CD4-positive, alpha-beta T cell treated with Interleukin-12 subunit alpha and Interleukin-12 subunit beta, for 1 hour (primary cell): ENCODE measurements at places on chromosomes 3 and 15.
A peak's percentile ranks its signal among the peaks of the same experiment; 100 is the strongest.

DNA sequence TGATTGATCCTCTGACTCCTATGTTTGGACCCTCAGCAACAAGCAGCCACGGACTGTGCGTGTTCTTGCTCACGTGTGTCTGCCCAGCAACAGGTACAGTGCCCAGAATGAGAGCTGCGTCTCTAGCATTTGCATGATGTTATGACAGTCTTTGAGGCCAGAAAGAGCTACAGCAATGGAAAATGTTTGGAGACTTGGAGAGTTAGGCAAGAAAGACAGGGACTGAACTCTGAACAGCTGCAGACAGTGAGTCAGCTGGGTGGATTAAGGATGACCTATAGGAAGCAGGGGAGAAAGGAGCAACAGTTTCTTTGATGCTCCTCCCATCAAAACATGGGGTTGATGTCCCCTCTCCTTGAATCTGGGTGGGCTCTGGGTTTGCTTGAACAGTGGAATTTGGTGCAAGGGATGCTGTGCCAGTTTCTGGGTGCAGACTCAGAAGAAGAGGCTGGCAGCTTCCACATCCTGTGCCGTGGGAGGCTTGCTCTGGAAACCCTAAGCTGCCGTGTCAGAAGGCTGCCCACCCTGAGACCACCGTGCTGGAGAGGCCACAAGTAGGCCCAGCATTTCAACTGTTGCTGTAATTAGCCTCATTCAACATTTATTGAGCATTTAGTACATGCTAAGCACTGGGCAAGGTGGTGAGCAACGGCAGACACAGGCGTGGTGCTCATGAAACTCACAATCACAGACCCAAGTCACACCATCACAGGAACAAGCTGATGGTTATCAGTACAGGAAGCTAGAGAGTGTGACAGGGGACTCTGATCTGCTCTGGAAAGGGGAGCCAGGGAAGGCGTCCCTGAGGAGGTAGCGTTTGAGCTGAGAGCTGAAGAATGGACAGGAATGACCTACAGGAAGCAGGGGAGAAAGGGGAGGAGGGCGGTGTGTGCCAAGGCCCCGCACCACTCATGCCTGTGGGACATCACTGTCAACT lies 21.7 kb downstream of the CCR9 start:
- peak; percentile 41 for DNase-seq

DNA sequence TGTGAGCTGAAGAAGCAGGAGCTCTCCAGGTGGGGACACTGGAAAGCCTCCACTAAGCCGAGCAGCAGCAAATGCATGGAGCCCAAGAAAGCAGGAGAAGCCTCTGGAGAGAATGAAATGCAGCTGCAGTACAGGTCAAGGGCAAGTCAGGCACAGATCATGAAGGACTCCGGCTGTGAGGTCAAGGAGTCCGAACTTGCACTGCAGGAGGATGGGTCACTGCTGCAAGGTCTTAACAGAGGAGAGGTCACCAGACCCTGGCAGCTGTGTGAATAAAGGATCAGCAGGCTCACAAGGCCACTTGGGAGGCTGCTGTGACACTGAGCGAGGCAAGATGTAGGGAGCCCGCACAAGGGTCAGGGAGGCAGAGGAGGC lies 24.7 kb upstream of the SLC41A3 start:
- no peak for DNase-seq

- DNase-seq: no peak
Observed at GRCh38 chr15:45919806-45920205, 285.0 kb downstream of the SQOR start.

GRCh38 chr3:17836092-17836491 lies 93.7 kb upstream of the TBC1D5 start:
- DNase-seq: no peak

- DNase-seq: no peak
Observed at GRCh38 chr3:158750016-158750415, 17.8 kb upstream of the RARRES1 start.

- no peak for DNase-seq
Observed at GRCh38 chr3:90035643-90036042, 928.2 kb downstream of the EPHA3 start.

DNA sequence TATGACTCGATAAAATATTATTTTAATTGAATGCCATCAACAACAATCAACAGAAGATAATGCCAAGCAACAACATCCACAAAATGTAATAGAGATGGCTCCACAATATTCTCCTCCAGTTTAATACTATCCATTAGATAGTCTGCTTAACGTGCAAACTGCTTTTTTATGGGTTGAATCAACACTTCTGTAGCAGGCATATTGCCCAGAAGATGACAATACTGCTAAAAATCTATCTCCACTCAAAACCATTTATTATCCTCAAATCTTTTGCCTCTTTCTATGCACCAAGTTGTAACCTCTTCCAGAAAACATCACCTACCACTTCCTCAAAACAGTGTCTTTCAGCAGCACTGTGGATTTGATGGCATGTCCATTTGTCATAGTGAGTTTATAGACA lies 295.7 kb upstream of the LMCD1 start:
- DNase-seq: no peak

- no peak for DNase-seq
Observed at GRCh38 chr3:10956986-10957385, 35.6 kb upstream of the SLC6A1 start.

- DNase-seq: peak; percentile 71
Observed at GRCh38 chr3:13016083-13016720, 57.0 kb downstream of the IQSEC1 start.

- DNase-seq: no peak
Observed at GRCh38 chr3:97662264-97662663, 102.3 kb upstream of the ARL6 start.

- peak; percentile 15 for DNase-seq
Observed at GRCh38 chr3:69385723-69386555, at the start of gene FRMD4B. FRMD4B (minus strand) TSS chr3:69386088; CDS start chr3:69385989, 99 bp downstream.

GRCh38 chr15:64373360-64373759 lies 7.9 kb downstream of the PCLAF start:
- DNase-seq: no peak

DNA sequence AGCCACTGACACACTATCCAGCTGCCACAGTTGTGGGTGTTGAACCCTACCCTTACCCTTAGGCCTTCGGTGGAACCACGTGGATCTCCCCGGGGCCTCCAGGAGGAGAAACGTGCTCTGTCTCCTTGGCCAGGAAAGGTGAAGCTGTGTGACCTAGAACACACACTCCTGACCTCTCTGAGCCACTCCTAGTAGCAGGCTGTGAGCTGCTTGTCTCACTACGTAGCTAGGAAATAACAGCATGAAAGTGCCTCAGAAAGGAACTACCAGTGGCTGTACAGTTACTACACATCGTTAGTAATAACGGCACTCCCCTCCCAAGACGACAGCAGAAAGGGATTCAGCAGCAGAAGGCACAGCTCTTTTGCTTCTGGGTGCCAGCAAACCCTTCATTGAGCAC lies 36.2 kb upstream of the SLC6A6 start:
- no peak for DNase-seq

DNA sequence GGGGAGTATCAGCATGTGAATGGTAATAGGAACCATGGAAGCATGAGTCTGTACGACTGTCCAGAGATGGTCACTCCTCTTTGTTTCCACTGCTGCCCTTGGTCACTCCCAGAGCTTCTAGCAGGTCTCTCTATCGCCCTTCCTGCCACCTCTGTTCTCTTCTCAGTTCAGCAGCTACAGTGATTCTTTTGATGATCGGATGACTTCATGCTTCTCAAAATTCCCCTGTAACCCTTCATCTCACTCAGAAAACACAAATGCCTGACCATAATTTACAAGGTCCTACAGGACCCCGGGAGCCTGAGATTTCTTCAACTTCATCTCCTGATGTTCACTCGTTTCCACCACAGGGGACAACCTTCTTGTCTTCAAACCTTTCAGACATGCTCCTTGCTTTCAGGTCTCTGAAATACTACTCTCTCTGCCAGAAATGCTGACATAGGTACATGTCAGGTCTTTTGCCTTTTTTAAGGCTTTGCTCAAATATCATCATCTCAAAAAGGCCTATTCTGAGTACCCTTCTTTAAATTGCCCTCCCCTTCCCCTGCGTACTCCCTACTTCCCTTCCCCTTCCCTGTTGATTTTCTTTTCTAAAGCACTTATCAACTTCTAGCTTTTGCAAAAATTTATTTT lies 42.1 kb upstream of the BHLHE40 start:
- DNase-seq: no peak

GRCh38 chr15:64586259-64586870 lies 126.0 kb downstream of the ZNF609 start:
- DNase-seq: no peak

GRCh38 chr3:157445857-157446256 lies 9.2 kb downstream of the PTX3 start:
- no peak for DNase-seq

GRCh38 chr3:158570999-158571702 lies at the start of gene MLF1:
MLF1 (plus strand) TSS chr3:158571194; CDS start chr3:158571301, 107 bp downstream.
- DNase-seq: peak; percentile 91

DNA sequence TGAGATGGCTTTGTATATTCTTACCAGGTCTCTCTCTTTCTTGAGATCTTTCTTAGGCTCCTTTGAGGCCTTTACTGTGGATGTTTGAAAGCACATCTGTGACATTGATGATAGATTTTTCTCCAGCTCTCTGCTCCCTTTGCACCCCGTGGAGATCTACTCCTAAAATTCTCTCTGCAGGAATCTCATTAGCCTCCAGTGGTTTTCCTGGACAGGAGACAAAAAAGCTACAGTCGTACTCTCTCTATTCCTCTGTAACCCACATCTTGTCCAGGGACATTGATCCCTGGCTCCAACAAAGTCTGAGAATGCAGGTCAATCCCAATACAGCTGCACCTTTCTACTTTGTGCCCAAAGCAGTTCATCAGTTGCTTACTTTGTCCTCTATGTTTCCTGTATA lies 68.2 kb downstream of the RBMS3 start:
- no peak for DNase-seq

DNA sequence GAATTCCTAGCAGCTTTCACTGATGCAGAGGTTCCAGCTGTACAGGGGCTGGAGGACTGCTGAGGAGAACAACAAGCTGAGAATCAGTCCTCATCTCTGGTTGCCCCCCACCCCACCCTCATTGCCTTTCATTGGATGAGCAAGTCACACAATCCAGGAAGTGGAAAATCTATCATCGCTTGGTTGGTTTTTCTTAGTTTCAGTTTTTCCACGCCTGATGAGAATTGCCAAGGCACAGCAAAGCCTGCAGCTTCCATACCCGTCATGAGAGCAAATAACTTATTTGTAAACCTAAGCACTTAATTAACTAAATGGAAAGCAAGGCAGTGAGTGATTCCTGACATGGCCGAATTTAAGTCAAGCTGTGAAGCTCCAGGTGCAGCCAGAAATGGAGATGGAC lies 21.4 kb upstream of the LIPC start:
- DNase-seq: peak; percentile 37

DNA sequence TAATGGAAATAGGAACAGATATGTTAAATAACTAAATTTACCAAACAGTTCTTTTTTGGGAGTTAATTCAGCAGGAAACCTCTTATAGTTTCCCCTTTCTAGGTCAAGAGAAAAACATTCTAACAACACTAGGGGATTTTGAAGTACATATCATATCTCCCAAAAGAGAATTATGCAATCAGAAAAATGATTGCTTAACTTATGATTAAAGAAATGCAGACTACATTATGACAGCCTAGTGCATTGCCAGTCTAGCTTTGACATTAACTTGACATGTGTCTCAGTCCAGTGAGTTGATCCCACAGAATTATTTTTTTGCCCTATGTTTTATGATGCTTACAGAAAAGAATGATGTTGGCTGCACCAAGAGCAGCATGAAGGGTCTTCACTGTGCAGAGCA lies 31.7 kb upstream of the NPHP3 start:
- no peak for DNase-seq

GRCh38 chr15:22850055-22850454 lies 11.6 kb downstream of the NIPA2 start:
- DNase-seq: no peak

DNA sequence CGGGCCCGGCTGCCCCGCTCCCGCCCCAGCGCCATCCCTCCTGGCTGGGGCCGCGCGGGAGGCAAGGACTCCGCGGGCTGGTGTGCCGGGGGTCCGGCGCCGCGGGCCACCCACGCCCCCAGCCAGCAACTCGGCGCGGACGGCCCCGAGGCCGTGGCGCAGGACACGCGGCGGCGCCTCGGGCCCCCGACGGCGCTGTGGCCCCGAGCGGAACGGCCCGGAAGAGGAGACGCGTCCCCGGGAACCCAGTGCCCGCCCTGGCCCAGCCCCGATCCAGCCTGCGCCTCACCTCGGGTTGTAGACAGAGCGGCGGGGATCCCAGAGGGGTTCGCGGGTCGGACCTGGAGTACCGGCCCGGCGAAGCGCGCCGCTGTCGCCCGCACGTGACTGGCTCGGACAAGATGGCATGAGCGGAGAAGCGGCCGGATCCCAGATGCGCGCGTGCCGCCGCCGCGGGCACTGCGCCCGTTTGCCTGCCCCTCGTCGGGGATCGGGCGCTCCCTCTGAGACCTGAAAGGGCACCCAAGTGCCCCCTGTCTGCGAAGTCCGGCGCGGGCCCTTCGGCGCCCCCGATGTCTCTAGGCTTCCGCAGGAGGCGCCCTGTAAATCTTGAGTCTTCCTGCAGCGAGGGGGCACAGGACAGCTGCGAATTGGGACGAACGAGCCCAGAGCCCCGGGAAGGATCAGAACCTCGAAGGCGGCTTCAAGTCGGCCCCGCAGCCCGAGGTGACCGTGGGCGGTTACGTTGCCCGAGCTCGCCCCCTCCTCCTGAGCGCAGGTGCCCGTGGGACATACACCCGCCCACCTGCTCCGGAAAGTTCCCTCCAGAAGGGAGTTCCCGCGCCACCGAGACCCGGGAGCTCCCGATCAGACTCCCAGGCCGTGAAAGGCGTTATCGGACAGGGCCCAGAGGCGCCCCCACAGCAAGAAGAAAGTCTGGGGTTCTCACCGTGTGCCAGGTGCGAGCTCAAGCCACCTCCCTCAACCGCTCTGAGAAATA lies 598 bp upstream of the SFMBT1 start:
- peak; percentile 75 for DNase-seq

GRCh38 chr3:95387242-95388021 lies 1324.6 kb downstream of the NSUN3 start:
- DNase-seq: no peak

GRCh38 chr3:56904552-56905215 lies 102.9 kb upstream of the ARHGEF3 start:
- no peak for DNase-seq

- DNase-seq: no peak
Observed at GRCh38 chr3:81620849-81621248, 140.6 kb downstream of the GBE1 start.
